Activated CD4-positive, alpha-beta T cell treated with anti-CD3 and anti-CD28 coated beads, Interleukin-2, Interleukin-4, amounts not matched to agents 100 ng/mL and 50 ng/mL, durations not matched to agents 16 hours and 8 hours (primary cell): ENCODE measurements at places on chromosomes 4 and X.

- no peak for DNase-seq
Measured at GRCh38 chrX:152896450-152896849, 1.4 kb upstream of the ZNF185 start.

- no peak for DNase-seq
Measured at GRCh38 chr4:32022071-32022470, 1301.9 kb downstream of the PCDH7 start.

- DNase-seq = no peak
Measured at GRCh38 chr4:37873386-37873785, 17.5 kb upstream of the TBC1D1 start.

DNA sequence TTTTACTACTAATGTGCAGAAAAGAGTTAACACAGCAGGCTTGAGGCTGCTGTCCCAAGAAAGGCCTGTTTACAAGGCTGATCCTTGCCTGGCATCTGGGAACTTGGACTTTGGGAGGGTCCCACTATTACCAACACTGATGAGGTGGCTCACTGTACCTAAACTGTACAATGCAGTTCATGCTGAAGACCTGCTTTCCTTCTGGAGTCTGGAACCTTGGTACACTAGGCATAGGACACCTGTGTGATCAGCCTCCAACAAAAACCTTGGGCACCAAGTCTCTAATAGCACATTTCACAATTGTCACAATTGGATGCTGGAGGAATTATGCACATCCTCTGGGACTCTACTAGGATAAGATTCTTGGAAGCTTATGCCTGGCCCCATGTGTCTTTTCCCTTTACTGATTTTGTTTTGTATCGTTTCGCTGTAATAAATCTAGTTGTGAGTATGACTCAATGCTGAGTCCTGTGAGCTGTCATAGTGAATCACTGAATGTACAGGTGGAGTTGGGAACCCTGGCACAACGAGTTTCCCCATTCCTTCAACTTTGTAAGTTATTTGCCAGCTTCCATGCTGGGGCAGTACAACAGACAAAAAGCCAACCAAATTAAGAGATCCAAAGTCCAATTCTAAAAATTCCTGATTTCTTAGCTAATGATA is 45.9 kb downstream of the TEC start:
- no peak for DNase-seq

DNA sequence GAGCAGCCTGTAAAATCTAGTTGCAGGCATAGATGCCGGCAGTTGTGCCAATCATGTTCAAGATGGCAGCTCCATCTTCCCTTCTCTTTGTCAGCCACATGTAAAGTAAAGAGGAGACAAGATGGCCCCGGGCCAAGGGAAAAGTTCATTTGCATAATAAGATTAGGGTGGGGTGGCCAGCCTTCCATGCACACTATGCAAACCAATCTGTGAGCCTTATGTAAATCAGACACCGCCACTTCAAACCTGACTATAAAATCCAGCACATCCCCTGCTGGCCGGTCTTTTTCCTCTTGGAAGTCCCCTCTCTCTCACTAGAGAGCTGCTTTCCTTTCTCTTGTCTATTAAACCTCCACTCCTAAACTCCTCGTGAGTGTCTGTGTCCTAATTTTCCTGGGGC is 78.9 kb upstream of the CBR4 start:
- no peak for DNase-seq

GRCh38 chr4:108730579-108730978 is 32.3 kb downstream of the ETNPPL start:
- no peak for DNase-seq

DNA sequence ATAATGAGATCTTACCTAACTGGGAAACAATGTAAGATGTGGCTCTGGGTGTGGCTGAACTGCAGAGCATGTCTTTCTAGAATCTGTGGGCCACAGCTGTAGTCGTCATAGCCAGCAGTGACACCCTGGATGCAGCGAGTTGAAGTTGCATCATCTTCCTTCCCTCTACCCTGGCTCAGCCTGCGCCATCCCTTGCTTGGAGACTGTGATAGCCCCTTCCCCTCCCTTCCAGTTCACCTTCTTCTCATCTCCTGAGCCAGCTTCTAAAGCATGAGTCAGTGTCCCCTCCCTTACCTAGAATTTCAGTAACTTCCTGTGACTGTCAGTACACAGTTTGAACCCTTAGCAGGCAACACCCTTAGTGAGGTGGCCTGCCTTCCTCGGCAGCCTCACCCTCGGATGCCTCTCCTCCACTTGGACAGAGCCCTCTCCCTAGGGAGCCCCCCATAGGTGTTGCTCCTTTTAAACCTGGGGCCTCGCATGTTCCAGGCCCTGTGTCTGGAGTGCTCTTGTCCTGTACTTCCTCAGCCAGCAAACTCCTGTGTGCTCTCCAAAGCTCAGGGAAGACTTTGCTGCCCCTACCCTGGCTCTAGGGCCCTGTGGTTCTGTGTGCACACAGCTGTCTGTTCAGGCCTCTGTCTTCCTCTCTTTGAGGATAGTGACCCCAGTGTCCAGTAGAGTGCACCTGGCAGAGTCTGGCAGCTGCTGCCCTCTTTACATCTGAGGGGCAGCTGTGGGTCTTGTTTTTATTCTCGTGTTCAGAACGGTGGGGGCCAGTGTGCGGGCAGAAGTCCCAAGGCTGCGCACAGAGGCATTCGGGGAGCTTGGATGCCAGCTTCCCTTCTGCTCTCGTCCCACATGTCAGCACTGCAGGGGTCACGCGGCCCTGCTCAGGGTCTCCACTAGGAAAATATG is 43.7 kb upstream of the TADA2B start:
- peak; percentile 51 for DNase-seq

DNA sequence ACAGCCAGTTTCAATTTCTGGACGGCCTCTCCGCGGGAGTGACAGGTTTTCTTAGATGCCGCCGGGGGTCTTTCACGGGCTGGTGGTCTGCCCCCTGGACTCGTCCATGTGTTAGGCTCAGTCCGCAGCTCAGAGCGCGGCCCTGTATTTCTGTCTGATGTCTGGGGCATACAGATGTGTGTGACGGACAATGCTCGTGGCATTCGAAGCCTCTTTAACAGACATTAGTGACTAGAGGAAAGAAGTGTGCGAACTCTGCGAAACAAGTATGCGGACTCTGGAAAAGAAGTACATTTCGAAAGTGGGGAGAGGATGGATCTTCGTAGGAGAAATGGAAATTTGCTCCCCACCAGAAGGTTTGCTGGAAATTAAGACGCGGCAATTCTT is 793 bp upstream of the DCUN1D4 start:
- DNase-seq = no peak

DNA sequence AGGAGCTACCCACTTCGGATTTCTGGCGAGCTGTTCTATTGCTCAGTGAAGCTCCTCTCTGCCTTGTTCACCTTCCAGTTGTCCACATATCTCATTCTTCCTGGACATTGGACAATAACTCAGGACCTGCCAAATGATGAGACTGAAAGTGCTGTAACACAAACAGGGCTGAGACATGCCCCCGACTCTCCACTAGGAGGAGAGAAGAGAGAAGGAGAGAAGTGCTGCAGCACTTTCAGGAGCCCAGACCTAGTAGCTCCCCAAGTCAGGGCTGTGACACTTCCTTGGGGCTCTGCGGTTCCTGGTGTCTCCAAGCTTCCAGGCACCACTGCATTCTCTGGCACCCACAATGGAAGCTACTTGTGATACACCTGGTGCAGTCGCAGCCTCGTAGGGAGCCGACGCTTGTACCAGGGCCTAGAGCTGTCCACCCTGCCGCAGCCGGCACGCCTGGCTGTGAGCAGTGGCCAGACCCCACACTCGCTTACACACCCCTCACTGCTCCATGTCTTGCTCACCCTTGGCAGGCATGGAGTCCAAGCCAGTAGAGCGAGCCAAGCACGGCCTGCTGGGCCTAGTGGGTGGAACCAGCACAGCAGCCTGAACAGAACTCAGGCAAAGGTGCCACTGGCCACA is 234.9 kb downstream of the TECRL start:
- DNase-seq = no peak

GRCh38 chrX:57177070-57177469 is 39.9 kb upstream of the SPIN2A start:
- DNase-seq = no peak

DNA sequence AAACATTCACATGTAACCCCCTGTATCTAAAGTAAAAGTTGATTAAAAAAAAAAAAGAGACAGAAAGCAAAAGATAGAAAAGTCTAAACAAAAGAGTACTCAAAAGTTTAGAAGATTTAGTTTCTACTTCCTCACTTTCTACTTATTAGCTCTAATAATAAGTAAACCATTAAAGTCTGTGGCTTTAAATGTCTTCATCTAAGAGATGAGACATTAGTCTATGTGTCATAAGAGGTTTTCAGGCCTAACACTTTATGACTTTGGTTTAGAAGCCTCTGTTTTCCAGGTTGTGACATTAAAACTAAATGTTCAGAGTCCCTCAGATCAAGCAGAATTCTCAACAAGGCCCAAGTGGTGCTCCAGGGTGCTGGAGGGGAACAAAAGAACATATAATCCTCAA is 42.2 kb upstream of the GUCY1A1 start:
- DNase-seq = no peak

DNA sequence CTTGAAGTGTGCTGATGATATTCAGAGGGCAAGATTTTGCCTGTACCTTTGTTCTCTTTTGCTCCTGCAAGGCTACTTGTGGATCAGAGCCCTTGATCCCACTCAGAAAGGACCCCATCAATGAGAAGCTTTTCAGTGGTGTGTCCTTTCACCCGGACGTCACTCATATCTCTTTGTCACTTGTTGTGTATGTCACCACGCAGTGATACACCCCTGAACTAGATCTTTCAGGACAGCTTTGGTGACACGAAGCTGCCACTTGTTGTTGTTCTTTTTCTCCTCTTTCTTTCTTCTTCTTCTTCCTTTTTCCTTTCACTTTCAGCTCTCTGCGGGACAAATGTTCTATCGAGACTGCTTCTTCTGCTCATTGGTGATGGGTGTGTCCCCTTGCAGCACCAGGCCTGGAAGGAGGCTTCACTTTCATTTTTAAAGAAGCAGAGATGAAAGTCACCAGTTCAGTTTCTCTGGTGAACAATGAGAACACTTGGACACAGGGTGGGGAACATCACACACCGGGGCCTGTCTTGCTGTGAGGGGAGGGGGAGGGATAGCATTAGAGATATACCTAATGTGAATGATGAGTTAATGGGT is 83.6 kb downstream of the NBDY start:
- DNase-seq = peak; percentile 57

DNA sequence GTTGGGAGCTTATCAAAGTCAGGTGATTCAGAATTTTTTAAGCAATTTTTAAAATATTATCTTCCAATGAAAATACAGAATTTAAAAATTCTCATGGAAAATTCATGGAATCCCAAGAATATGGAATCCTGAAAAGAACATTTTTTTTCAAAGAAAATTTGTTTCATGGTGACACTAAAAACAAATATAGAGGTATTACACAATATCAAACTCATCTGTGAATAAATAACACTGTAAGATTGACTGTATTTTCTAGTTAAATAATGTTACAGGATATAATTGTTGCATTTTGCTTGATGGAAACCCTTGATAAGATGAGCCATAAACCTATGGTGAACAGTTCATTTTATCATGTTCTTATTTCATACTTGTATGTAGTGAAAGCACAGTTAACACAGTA is 11.4 kb downstream of the PRIMPOL start:
- no peak for DNase-seq

DNA sequence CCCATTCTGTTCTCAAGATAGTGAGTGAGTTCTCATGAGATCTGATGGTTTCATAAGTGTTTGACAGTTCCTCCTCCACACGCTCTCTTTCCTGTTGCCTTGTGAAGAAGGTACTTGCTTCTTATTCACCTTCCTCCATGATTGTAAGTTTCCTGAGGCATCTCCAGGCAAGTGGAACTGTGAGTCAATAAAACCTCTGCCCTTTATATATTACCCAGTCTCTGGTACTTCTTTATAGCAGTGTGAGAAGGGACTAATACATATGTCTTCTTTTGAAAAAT is 58.4 kb downstream of the CFAP299 start:
- no peak for DNase-seq

- DNase-seq = no peak
Measured at GRCh38 chrX:65300104-65300809, 234.3 kb downstream of the LAS1L start.

DNA sequence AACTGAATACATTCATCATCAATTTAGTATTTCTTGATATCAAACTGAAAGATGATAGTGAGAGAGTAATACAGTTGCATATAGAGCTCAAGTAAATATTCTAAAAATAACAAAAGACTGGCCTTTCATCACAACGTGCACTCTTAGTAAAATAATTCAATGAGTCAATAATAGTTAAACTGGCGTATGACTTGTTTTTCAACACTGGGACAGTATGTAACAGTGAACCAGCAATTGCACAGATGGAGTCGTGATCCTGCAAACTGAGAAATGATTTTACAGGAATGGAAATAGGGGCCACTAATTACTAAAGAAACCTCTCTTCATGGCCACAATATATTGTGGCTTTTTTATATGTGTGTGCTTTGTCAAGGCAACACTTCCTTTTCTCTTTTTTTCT is 137.4 kb downstream of the SLC4A4 start:
- no peak for DNase-seq

- DNase-seq = no peak
Measured at GRCh38 chr4:8401665-8402064, 38.9 kb downstream of the ACOX3 start.

DNA sequence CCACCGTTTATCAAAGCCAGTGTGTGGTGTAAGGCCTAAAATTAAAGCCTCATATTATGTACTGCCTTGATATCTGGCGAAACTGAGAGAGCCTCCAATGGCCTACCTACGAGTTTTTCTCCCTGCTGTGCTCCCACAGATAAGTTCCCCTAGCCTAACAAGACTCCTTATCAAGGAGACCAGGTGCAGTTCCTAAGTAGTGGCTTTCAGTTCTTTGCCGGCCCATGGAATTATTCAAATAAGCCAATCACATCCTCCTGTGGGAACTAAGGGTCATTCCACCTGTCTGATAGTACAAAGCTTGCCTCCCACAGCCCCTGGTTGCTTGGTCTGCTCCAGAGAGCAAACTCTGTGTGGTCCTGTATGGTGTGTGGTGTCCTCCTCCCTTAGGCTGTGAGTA is 99.8 kb upstream of the TEX13C start:
- no peak for DNase-seq

GRCh38 chrX:153561337-153561736 is 37.6 kb downstream of the CCNQ start:
- DNase-seq = no peak

DNA sequence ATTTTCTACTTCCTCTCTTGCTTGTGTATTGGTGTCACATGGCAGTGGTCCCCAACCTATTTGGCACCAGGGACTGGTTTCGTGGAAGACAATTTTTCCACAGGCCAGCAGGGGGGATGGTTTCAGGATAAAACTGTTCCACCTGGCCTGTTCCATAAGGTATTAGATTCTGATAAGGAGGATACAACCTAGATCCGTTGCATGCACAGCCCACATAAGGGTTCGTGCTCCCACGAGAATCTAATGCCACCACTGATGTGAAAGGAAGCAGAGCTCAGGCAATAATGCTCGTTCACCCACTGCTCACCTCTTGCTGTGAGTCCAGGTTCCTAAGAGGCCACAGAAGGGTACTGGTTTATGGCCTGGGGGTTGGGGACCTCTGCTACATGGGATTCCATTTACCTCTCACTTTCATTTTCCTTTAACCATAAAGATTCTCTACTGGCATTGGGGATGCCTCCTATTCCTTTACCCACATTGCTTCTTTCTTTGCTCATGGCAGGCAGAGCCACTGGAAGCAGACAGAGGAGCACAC is 38.1 kb downstream of the SEC31A start:
- DNase-seq = no peak
